HFF-Myc (cell line): ENCODE measurements at places on chromosomes 12 and 14.

- no peak for DNase-seq
These were observed 163.8 kb downstream of the RPL10L start for GRCh38 chr14:46487582-46488350.

DNA sequence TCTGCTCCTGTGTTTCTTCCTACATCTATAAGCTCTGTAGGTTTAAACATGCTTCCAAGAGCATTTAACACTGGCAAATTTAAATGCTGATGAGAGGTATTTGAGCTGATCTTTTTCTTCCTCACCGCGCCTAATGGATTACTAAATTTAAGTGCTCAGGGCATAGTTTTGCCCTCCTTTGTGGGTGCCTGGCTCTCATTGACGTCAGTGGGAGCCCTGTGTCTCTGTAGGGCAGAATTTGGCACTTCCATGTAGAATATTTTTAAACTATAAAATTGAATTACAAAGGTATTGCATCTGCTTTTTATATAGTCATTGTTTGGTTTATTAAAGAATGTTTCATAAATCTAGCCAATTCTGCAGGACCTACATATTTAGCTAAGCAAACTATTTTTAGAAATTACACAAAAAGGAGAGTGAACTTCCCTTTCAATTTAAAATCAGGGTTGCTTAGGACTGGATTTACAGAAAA, 444.8 kb downstream of the AEBP2 start:
- DNase-seq: no peak

DNA sequence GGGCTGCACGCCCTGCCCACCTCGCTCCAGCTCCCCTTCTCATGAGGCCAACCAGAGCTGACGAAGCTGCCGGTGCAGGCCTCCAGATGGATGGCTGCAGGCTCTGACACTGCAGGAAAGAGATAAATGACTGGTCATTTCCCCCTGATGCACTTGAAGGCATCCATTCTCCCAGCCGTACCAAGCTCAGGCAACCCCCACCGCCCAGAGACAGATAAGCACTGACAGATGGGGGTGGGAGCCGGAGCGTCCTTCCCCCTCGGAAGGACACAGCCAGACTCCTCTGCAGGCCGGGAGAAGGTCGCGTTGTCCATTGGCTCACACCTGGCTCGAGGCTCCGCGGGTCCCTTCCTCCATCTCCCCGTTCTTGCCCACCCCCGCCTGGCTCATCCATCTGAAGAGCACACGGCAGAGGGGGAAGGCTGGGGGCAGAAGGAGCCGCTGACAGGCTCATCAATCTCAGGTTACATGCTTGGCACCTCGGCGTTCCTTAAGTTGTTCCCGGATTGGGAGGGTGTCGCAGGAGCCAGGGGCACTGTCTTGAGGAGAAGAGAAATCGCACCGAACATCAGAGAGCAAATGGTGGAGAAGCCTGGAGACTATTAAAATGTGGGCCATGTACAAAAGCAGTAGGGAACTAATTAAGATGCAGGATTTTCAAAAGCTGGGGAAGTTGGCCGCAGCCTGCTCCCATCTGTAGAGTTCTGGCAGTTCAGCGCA, 151.6 kb downstream of the DPF3 start:
- DNase-seq: no peak

DNA sequence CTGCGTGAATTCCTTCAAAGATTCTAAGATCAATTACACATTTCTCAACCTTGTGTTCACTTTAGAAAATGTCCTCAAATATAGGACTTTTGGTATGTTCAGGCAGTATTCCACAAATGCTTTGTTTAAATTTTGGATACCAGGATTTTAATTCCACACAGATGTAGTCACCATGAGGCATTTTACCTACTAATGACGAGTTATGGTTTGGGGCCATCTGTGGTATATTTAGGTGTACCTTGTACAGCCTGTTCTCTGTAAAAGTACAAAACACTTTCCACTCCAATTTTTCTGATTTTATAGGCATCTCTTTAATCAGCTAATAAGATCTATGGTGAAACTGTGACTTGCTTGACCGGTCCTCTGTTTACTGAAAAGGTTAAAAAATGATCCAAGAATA, 275.7 kb upstream of the PRICKLE1 start:
- no peak for DNase-seq

DNA sequence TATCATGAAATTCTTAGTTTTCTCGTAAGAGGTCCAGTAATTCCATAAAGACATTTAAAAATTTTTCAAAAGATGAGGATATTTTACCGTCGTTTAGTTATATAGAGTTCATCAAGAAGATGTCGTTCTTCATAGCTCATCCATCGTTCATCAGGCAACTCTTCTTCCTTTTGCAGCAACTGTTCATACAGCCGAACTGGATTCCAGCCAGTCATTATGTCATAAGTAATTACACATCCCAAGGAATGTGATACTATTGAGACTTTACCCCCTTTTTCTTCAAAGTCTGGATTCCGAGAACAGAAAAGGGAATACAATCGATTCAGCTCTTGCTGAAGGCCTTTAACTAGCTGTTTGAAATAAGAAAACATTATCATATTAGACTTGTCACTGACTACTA, 90.3 kb downstream of the DDHD1 start:
- no peak for DNase-seq

DNA sequence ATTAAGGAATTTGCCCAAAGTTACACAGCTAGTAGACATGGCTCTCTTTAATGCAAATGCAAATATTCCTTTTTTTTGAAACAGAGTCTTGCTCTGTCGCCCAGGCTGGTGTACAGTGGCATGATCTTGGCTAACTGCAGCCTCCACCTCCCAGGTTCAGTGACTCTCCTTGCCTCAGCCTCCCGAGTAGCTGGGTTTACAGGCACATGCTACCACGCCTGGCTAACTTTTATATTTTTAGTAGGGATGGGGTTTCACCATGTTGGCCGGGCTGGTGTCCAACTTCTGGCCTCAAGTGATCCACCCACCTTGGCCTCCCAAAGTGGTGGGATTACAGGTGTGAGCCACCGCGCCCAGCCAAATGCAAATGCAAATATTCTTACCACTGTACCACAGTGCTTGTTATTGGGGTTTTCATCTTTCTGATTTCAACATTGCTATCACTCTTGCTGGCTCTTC, 24.5 kb upstream of the HIGD1C start:
- no peak for DNase-seq

DNA sequence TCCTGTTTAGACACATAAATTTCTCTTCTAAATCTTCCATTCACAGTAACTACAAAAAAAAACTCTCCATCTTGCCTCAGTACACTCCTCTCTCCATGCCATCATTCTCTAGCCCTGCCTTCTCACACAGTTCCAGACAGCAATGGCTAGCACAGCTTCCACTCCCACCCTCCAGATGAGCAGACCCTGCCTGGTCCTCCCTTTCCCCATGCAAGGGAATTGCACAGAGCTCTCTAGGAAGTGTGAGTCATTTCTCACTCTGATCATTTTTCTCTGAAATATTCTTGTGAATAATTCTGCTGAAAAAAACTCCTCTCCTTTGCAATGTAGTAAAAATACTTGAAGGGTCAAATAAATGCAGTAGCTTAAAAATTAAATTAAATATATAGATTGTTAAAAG, 170.6 kb downstream of the BMP4 start:
- no peak for DNase-seq

GRCh38 chr12:76432733-76433132, 84.5 kb upstream of the BBS10 start:
- DNase-seq: no peak

GRCh38 chr14:48914382-48914781, 671.8 kb downstream of the RPS29 start:
- DNase-seq: no peak

- no peak for DNase-seq
These were observed at the start of gene SERPINA6 for GRCh38 chr14:94322648-94323570. Gene SERPINA6, minus strand, starts transcription at chr14:94323336. Its CDS starts 8,688 bp downstream, at chr14:94314648.

DNA sequence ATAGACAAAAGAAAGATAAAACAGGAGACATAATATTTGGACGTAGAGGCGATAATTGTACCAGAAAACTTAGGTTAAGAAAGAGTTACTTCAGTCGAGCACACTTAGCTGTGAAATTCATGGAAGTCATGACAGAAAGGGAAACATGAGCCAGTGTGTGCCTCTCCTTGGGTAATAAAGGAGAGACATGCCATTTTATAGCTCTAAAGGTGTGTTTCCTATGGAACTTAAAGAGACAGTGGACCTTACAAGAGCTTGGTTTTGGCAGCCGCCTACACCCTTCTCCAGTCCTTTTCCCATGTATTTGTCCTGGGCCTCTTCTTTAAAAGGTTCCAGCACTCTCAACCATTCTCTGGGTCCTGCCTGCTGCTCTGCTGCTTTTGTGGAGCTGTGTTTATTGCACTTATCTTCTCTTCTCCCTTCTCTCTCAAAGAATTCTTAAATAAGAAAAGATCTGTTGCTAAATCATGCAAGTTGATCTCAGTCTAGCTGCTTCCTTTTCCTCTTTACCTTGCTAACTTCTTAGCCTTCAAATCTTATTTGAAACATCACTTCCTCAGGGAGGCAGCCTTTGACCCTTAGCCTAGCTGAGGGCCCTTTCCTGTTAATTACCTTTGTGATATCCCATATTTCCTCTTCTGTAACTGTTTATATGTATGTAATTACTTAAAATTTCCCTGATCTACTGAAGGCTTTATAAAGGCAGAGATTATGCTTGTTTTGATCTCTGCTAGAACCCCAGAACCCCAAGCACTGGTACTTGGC, 81.8 kb upstream of the EVL start:
- DNase-seq: no peak

GRCh38 chr12:233615-233968, 19.6 kb upstream of the SLC6A12 start:
- DNase-seq: no peak

- no peak for DNase-seq
These were observed 9.3 kb downstream of the PEBP1 start for GRCh38 chr12:118145113-118145797.

GRCh38 chr12:119817546-119818343, 59.4 kb downstream of the CIT start:
- no peak for DNase-seq

DNA sequence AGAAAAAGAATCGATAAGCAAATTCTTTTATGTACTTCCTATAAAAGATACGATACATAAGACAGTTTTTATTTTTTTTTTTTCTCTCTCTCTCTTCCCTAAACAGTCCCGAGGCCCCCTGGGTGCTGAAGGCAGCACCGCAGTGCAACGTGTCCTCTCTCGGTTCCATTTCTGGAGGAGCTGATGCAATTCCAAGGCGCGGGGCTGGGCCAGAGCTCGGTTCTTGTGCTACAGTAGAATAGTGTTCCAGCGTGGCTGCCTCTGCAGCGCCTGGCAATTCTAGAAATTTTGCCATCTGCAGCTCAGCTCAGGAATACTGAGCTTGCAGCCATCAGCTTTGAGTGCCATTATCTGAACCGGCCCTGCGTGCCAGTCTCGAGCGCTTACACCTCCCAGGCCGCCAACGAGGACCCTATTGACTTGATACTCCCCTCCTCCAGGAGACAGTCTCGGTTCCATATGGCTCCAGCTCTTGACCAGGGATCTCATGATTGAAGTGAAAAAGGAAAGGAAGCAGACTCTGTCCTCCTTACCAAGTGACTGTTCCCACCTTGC, 630 bp downstream of the ALDH1L2 start:
- DNase-seq: no peak

- no peak for DNase-seq
These were observed 20.1 kb upstream of the CDK17 start for GRCh38 chr12:96420277-96420835.

- DNase-seq: no peak
These were observed 76.6 kb upstream of the KCNH3 start for GRCh38 chr12:49462083-49462744.

GRCh38 chr12:39010406-39010805, 105.0 kb upstream of the CPNE8 start:
- DNase-seq: no peak

- DNase-seq: no peak
These were observed 1.6 kb downstream of the SETD1B start for GRCh38 chr12:121805171-121806008.

DNA sequence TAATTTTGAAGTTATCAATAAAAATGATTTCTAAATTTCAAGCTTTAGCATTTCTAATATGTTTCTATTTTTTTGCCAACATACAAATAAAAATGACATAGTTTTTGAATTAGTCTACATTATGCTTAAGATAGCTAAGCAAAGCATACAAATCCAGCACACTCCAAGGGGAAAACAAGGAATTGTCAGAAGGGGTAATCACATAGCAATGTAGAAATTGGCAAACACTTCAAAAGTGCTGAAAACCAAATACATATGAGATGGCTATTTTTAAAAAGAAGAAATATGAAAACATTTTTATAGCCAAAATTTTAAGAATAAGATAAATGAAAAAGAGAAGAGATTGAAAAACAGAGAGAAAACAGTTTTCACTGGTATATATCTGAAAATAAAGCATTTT, 308.0 kb downstream of the SLC6A15 start:
- DNase-seq: no peak

- no peak for DNase-seq
These were observed 251.5 kb upstream of the USP15 start for GRCh38 chr12:62008703-62009102.

DNA sequence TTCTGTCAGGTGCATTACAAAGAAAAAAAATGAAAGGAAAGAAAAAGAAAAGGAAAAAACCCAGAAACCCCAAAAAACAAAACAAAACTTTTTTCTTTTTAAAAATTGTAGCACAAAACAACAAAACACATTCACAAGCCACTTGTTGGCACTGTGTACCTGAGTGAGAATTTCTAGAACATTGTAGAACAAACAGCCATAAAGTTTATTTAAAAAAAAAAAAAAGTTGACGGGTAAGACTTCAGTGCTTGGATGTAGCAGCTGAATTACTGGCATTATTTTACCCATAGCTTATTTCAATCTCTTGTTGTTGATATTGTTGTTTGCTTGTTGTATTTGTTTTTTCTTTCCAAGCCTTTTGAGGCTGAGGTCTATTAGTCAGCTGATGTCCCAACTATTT, 415.8 kb downstream of the SOX5 start:
- DNase-seq: no peak

GRCh38 chr14:29741909-29742401, 185.7 kb downstream of the PRKD1 start:
- DNase-seq: no peak

- DNase-seq: no peak
These were observed 90.6 kb downstream of the LRRK2 start for GRCh38 chr12:40315375-40315774.

DNA sequence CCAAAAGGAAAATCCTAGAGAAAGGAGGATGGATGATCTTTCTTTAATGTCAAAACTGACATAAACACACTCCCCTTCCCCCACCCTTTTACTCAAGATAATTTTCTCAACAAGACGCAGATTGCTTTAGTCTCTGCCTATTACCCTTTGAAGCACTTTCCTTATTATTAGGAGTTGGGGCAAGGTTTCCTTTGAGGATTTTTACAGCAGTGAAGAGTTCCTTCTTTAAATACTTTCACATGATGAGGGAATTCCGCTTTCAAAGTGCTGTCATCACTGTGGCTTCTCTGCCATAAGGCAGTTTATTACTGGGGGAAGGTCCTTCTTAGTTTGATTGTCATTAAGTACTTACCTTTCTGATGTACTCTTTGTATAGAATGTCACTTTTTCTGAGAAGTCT, 172.1 kb downstream of the MSRB3 start:
- DNase-seq: no peak
